ENCODE measurements at places on chromosomes 3 and 15.

- DNase-seq, result no peak
Observed at GRCh38 chr15:29621616-29622015, 200.7 kb downstream of the TJP1 start.

DNA sequence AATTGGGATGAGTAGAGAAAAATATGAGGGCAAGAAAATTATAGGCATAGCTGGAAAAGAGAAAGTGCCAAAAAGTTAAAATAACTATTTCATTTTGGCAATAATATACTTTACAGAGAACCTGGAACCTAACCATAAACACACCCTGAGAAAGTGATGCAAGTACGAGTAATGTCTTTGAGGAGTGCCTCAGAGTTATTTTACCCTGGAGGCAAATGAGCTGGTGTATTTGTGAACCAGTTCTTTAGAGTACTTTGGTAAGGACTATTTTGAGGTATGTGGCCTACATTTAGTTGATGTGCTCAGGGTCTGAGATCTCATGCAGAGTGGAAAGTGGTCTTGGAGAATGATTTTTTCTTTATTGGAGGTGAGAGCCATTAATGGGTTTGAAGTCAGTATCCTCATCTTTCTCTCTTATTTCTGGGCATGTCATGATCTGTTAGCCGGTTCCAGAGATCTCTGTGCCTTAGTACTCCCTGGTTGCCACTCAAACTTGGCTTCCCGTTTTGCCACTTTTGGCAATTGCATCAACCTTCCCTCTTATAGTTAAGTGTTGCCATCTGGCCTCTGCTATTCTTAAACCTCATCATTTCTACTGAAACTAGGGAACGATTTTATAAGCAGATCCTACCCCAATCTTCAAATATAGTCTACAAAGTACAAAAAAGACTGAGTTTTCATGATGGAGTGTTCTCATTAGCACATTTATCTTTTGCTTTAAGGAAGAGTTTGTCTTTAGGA is 145.7 kb downstream of the EPHA6 start:
- DNase-seq, result no peak

GRCh38 chr3:171783626-171784025 is 26.7 kb downstream of the PLD1 start:
- no peak for DNase-seq

- no peak for DNase-seq
Observed at GRCh38 chr3:6821411-6821810, 39.5 kb upstream of the GRM7 start.

DNA sequence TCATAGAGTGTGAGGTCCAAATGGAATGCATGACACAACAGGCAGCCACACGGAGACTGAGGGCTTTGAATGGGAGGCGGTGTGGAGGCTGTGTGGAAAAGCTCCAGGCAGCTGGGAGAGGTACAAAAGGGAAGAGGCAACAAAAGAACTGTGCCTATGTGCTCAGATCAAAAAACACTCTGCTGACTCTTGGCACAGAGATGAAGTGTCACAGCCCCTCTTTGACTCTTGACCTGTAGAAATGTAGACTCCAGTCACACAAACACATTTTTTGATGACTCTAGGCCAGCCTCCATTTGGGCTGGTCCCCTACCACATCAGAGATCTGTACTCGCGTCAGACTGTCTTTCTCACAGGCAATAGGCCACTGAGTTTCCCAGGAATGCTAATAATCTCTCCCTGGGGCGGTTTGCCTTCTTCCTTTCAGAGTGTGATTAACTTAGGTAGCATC is 456.0 kb downstream of the TUSC7 start:
- DNase-seq, result no peak

Measured in CD4-positive, alpha-beta T cell treated with Interleukin-1 beta for 1 hour (primary cell).